ENCODE measurements at places on chromosomes 4 and X.

- no peak for DNase-seq
Observed at GRCh38 chr4:4406455-4407298, 19.8 kb downstream of the NSG1 start.

DNA sequence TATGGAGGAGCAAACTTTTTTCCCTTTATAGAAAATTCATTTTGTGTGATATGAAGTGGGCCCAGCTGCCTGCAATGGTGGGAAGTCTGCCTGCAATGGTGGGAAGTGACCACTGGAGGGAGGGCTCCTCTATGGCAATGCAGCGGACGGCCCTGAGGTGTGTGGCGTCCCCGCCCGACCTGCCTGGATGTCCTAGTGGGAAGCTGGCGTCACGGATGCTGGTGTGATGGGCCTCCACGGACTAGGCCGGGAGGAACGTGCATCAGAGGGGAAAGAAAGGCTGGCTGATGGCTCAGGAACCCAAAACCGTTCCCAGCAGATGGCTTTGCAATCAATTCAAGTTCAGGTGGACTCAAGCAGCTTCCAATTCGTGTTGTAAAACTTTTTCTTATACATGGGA lies 177.9 kb downstream of the AFAP1 start:
- peak; percentile 81 for DNase-seq

DNA sequence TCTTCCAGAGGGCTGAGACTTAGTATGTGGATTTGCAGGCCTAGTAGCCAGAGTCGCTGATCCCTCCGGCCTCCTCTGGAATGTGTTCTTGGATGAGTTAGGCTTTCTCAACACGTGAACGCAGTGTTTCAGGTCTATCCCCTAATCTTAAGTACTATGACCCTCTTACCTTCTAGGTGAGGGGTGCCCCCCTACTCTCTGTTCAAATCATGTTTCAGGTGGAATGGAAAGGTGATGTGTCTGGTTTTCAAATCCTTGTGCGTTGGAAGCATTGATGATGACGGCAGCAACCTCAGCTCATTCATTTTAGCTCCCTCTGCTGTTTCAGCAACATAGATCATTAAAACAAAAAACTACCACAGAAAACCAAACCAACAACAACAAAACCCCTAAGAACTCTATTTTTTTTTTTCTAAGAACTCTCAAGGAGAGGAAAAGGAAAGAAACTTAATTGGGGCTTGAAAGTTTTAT lies 56.4 kb downstream of the RWDD4 start:
- no peak for DNase-seq

DNA sequence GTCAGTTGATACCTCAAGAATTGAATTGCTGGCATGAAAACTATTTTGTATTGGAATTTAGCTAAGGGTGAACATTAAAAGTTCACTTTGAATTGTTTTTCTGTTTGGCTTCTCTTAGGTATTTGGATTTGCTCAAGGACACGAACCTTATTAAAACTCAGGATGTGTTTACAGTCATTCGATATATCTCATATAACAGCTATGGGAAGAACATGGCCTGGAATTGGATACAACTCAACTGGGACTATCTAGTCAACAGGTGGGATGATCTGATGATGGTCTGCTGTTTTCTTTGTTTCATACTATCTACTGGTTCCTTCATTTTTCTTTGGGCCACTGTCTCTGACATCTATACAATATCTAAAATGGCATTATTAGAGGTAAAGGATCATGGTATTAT lies 69.7 kb downstream of the PITX2 start:
- DNase-seq, result no peak

GRCh38 chrX:17743913-17744312 lies 6.6 kb downstream of the SCML1 start:
- no peak for DNase-seq

- DNase-seq, result no peak
Observed at GRCh38 chr4:156102411-156102810, 148.7 kb upstream of the CTSO start.

DNA sequence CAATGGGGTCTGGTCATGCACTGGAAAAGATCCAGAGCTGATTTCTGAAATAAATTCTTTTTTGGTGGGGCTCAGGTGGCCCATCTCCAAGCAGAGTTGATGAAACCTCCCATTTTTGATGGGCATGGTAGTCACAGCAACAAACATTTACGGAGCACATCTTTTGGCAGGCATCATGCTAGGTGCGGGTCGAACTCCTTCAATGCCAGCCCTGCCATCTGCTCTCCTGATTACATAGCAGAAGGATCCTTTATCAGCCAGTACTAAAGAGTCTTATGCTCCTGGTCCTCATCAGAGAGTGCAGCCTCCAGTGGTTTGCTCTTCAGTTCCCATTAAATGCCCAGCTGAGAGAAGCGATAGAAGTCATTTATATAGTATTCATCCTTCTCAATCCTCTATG lies 121.7 kb downstream of the GRXCR1 start:
- DNase-seq, result no peak

- DNase-seq, result peak; percentile 64
Observed at GRCh38 chrX:135688137-135688536, 25.3 kb upstream of the CT45A1 start.

GRCh38 chrX:8313844-8314243 lies 142.8 kb upstream of the VCX2 start:
- DNase-seq, result no peak

- DNase-seq, result no peak
Observed at GRCh38 chr4:112112590-112113170, 32.6 kb upstream of the FAM241A start.

DNA sequence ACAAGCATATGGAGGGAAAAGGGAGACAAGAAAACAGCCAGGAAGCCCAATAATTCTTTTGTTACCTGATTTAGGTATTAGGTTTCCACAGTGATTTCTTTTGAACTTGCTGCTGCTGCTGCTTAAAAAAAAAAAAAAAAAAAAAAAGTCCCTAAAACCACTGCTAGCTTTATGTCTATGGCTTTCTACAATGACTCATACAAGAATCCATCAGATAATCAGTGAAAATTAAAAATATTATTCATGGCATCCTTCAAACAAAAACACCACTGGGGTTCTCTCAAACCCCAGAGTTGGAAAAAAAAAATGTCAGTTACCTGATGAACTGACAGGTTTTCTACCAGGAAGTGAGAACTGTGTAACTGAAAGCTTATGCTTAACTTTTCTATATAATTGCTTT lies 14.3 kb downstream of the EPHA5 start:
- no peak for DNase-seq

GRCh38 chr4:147571036-147571770 lies 46.0 kb upstream of the TMEM184C start:
- DNase-seq, result no peak

DNA sequence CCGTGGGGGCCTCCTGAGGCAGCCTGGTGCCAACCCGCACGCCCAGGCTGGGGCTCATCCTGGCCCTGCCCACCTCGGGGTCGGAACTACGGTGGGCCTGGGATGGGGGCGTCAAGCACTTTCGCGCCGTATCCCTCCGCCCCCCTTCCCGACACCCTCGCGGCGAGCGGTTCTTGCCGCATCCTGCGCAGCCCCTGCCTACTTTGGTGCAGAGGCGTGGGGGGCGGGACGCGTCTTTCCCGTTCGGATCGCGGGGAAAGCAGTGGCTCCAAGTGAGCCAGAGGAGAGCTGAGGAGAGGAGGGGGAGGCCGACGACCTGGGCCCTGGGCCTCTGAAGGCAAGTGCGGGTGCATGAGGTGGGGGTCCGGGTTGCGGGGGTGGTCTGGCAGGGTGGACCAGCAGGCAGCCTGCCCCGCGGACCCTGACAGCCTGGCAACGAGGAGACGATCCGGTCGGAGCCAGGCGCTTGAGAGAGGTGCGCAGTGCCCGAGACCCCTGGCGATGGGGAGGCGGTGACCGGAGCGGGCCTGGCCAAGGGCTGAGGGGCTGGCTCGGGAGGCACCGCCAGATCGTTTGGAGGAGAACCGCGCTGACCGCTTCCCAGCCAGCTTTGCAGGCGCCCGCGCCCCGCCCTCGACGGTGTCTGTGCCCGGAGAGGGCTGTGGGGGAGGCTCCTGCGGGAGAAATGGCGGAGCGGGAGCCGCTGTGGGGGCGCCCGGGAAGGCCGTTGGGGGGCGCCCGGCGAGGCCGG lies at the start of gene GPRASP2:
Gene GPRASP2 (plus strand): TSS at position 233 of the 751 bp plus-strand sequence. CDS start 2,422 bp downstream, outside the sequence.
- DNase-seq, result peak; percentile 63

GRCh38 chrX:63128509-63128908 lies 222.6 kb downstream of the SPIN4 start:
- no peak for DNase-seq

- no peak for DNase-seq
Observed at GRCh38 chrX:139784807-139785206, 76.8 kb upstream of the MCF2 start.

GRCh38 chrX:6568031-6568430 lies 33.1 kb upstream of the VCX3A start:
- DNase-seq, result no peak

- DNase-seq, result no peak
Observed at GRCh38 chr4:83387012-83387411, 52.4 kb upstream of the HPSE start.

GRCh38 chr4:110977554-110977953 lies 354.7 kb upstream of the PITX2 start:
- no peak for DNase-seq

GRCh38 chrX:121050781-121051180 lies 3.4 kb downstream of the GLUD2 start:
- no peak for DNase-seq

GRCh38 chr4:82403725-82404124 lies 26.5 kb downstream of the HNRNPDL start:
- DNase-seq, result no peak

GRCh38 chr4:101451086-101451485 lies 103.8 kb upstream of the PPP3CA start:
- no peak for DNase-seq

DNA sequence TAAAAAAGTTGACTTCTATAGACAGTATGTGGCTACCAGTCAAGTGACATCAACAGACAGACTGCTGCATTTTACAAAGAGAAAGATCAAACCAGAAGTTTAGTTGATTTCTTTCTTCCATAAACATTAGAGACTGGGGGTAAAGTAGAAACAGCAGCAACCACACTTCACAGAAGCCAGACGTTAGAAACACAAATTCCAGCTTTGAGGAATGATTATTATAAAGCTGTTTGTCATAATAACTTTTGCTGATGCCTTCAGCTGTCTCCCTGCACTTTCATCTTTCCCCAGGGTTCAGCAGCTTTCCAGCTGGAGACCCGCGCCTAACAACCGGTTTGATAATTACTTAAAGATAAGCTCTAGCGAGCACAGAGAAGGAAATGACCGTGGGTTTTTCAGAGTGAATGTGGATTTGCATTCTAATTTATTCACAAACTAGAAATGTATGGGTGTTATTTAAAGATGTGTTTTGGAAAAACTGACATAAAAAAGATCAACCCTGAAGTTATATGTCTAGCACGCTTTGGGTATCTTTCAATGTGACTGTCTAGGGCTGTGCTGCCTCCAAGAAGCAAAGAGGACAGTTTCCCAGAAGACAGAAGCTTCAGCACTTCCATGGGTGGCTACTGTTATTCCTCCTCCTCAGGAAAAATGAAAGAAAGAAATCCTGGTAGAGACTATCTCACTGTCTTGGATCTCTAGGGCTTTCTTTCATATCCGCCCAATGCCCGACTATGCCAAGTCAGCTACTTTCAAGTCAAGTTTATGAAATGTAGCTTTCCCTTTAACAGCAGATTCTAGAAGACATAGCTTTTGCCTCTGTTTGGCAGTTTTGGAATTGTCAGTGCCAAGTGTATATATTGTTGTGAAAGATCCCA lies 15.0 kb upstream of the ENAM start:
- DNase-seq, result no peak

- no peak for DNase-seq
Observed at GRCh38 chr4:140267576-140267975, 105.9 kb upstream of the SCOC start.

DNA sequence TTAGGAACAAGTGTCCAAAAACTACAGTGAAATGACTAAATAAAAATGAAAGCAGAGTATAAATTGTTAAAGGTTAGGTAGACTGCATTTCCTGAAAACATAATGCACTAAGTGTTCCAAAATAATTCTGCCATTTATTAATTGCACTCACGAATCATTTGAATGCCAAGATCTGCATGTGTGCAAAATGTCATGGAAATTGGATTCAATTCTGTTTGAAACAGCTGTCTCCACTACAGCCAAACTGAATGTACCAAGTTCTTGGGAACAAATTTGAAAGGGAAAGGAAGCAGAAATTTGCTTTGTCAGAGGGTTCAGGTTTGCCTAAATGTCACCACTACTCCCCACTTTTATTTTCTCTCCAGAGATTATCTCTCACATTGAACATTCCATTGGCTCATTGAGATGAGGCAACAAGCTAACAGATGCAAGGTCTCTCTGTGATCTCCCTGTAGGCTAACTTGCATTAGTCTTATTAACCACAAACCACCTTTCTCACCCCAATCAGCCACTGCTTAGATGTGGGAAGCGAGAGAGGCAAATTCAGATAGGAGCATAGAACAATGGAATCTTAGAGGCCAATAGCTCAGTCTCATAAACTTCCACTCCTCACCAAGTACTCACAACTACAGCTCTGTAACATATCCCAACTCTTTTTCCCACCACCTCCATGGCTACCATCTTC lies 226.6 kb downstream of the KDR start:
- no peak for DNase-seq

- DNase-seq, result no peak
Observed at GRCh38 chrX:103520386-103520785, 1.1 kb upstream of the RAB40A start.

DNA sequence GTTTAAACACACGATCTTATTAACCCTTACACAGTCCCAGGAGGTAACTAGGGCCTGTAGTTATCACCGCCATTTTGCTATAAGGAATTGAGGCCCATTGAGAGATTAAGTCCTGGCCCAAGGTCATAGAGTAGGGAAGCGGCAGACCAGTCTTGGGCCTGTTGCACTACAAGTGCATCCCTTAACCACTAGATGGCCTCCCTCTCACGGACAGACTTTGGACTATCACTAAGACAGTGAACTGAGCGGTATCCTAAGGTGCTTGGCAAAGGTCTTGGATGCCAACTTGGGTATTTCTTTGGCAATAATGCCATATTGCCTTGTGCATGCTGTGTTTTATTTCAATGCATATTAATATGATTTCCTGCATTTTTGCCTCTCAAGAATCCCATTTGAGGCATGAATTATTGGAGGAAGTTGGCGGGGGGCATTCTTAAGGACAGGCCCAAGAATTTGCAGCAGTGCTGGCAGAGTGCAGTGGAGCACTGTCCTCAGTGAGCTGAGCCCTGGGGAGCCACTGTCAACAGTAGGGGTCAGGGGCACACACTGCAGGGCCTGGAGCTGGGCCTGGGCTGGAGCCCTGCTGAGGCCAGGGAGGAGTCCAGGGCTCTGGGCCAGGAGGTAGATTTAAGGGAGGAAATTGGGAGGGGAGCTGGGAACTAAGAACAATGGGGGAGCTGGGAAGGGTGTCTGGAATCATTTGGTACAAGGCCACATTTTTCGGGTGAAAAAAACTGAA lies 147.4 kb downstream of the SMIM20 start:
- DNase-seq, result no peak

GRCh38 chrX:62928906-62929305 lies 422.2 kb downstream of the SPIN4 start:
- no peak for DNase-seq

GRCh38 chr4:121192480-121192879 lies 28.4 kb upstream of the TNIP3 start:
- DNase-seq, result no peak

GRCh38 chr4:111283066-111283677 lies 660.3 kb upstream of the PITX2 start:
- DNase-seq, result peak; percentile 66

- DNase-seq, result no peak
Observed at GRCh38 chrX:15998350-15998749, 125.0 kb upstream of the GRPR start.

- DNase-seq, result no peak
Observed at GRCh38 chr4:144353292-144353691, 212.8 kb upstream of the GYPA start.

GRCh38 chr4:27484216-27484615 lies 623.6 kb downstream of the STIM2 start:
- no peak for DNase-seq
